Activated effector memory CD4-positive, alpha-beta T cell treated with Interleukin-2 at 50 U/mL for 16 hours (primary cell): ENCODE measurements at places on chromosomes 4 and X.

DNA sequence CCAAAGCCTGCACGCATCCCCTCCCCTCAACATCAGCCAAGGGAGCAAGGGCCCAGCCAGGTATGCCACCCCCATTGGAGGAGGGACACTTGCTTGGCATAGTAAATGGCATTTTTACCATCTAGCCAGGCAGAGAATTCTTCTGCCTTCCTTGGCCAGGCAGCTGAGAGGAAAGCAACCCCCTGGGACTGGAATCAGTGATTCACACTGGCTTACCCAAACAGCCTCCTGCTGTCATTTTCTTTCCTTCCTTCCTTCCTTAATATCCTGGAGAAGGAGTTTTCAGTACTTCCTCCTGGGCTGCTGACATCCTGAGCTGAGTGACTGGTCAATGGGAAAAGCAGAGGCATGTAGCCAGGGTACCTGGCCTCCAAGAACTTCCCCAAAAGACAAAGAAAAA is 28.6 kb upstream of the KIAA1210 start:
- no peak for DNase-seq

DNA sequence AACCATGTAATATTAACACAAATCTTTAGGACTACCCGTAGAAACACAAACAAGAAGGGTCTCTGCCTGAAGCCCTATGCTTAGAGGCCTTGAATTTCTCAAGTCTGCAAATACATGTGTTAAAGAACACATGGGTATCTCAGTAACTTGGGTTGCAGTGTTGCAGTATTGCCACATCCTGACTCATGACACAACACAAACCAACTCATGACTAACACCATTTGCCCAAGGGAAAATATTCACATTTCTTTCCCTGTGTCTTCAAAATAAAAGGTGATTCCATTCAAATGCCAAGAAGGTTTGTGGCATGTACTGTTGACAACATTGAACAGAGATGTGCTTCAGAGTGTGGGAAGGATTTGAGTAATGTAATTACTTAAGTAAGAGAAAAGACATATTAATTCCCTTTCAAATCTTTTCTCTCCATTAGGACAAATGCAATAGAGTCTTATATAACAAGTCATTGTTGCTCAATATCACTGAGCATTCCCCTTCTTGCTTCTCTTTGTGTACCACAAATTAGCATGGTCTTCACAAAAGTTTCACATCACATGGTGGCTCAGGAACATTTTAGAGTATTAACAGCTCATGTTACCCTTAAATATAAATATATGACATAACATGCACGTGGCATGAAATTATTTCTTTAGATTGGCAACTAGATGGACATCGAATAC is 487.1 kb downstream of the STPG2 start:
- DNase-seq = no peak

GRCh38 chrX:12441381-12442128 is 303.3 kb downstream of the FRMPD4 start:
- DNase-seq = no peak

DNA sequence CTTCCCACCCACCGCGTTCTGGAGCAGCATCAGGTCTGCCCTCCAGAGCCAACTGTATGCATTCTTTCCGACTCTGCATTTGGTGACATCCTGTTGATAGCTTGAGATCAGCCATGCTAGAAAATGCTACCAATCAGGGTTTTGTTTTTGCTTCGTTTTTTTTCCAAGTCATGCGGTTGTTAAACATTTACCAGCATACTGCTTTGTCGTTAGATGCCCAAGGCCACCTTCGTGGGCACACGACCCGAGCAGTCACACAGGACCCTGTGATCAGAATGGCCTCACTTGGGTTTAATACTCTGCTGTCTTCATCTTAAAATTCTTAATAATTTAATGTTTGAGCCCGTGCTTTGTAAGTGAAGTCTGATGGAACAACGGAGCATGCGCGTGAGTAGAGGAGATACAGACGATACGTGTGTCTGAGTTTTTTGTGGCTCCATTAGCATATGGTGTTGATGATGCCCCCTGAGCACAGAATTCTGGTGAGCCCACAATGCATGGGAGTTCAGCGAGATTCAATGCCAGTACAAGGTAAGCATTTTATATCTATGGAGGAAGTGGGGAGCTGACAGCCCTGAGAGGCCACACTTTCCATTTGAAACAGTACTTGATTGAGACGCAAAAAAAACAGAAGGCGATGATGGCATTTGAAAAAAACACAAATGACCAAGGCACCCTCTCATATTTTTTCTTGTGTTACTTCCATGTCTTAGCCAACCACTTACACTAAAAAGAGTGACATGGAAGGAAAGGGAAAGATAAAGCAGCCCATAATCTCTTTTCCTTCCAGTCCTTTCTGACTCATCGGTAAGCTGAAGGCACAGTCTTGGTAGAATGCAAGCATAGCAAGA is 323.6 kb downstream of the BCOR start:
- peak; percentile 12 for DNase-seq

- DNase-seq = no peak
These were observed 12.8 kb downstream of the ZFP42 start for GRCh38 chr4:188008377-188008776.

- DNase-seq = no peak
These were observed 1002.9 kb upstream of the IGFBP7 start for GRCh38 chr4:58113126-58113525.

DNA sequence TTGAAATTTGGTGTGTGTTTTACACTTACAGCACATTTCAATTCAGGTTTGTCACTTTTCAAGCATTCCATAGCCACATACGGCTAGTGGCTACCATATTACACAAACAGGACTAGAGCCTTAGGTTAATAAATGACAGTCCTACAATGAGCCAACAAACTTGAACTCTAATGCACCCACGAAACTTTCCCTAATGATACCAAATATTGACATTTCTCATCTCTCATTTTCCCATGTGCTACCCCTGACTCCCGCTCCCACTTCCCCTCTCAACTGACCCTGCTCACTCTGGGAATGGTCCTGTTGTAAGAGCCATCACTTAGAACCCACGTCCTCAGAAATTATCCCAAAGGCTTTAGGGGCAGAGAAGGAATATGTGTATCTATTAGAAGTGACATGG is 4.9 kb upstream of the TLR10 start:
- DNase-seq = no peak

DNA sequence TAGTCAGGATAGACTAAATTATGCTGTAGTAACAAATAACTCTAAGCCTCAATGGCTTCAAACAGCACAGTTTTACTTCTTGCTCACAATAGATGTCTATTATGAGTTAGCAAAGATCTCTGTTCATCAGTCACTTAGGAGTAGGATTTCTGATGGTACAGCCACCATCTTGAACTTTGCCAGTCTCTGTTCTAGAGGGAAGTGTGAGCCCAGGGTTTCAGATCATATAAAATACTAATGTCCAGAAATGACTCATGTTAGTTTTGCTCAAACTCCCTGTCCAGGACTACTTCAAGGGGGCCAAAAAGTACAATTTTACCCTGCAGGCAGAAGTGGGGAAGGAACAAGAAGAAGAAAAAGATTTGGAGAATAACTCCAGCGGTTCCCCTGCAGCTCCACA is 77.1 kb upstream of the LSM6 start:
- no peak for DNase-seq

DNA sequence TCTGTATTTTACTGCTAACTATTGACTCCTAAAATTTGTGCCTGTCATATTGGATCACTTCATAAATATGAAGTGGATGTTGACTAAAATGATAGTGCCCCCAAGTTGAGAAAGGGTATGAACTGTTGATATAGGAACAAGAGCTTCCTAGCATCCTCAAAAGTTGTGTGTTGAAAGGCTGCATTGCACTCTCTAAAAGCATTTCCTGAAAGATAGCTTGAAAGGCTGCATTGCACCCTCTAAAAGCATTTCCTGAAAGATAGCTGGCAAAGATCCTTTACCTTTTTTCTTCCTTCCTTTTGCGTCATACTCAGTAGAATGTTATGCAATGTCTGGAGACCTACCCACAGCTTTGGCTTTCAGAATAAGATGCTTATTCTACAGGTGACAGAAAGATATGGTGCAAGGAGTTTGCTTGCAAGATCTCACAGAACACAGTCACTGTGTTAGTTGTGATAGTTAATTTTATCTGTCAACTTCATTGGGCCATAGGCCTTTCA is 274.6 kb upstream of the GALNTL6 start:
- DNase-seq = no peak

GRCh38 chrX:87516717-87517121 is 883 bp upstream of the KLHL4 start:
- no peak for DNase-seq

DNA sequence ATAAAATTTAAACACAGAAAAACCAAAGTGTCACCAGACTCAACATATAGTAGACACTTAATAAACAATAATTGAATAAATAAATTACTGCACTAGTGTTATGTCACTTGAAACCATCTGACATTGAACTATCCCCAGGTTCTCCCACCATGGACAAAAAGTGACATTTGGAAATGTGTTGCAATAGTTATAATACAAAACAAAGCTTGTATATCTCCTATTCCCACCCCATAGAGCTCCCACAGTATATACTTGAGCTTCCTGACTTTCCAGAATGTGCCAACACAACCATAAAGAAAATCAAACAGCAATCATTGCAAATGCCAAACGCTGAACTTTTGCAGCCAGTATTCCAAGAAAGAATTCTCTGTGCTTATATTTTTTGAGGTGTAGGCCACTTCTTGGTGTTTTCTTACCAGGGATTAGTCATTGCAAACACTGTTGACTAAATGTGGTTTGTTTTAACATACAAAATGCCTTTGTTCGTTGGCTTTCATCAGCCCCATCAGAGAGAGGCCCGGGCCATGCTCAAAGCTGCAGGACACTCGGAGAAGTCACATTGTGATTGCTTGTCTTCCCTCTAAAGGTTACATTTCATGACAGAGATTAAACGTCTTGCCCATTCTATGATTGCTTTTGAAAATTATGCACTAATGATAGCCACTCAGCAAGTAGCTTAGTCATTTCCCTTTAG is 33.8 kb downstream of the PPARGC1A start:
- no peak for DNase-seq

- DNase-seq = no peak
These were observed 66.4 kb downstream of the CDKL5 start for GRCh38 chrX:18491587-18492340.

GRCh38 chrX:153927672-153927921 is 1.5 kb upstream of the ARHGAP4 start:
- DNase-seq = no peak

DNA sequence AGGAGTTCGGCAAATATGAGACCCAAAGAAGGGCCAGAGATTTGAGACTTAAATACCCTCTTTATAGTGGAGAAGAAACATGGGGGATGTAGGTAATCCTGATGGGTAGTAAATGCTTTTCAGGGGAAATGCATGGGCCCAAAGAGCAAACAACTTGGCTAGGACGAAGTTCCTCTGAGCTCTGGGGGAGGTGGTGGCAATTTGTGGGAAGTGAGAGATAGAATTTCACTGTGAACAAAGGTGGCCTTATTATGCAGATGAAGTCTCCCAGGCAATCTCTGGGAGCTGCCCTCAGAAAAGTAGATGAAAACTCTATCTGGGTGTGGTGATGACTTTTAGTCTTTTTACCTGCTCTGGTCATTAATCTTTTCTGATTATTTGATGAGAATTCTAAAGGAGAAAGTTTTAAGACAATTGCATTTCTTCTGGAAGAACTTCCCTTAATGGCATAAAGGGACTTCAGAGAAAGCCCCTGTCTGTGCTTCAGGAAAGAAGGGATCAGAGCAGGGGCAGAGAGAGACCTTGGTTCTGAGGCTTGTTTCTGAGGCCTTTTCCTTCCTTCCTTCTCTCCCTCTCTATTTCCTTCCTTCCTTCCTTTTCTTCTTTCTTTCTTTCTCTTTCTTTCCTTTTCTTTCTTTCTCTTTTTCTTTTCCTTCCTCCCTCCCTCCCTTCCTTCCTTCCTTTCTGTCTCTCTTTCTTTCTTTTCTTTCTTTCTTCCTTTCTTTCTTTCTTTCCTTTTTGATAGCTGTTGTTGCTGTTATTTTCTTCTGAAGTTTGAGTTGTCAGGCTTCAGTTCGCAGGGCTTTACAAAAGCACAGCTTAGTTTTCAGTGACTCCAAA is 37.5 kb upstream of the MAOA start:
- DNase-seq = no peak

DNA sequence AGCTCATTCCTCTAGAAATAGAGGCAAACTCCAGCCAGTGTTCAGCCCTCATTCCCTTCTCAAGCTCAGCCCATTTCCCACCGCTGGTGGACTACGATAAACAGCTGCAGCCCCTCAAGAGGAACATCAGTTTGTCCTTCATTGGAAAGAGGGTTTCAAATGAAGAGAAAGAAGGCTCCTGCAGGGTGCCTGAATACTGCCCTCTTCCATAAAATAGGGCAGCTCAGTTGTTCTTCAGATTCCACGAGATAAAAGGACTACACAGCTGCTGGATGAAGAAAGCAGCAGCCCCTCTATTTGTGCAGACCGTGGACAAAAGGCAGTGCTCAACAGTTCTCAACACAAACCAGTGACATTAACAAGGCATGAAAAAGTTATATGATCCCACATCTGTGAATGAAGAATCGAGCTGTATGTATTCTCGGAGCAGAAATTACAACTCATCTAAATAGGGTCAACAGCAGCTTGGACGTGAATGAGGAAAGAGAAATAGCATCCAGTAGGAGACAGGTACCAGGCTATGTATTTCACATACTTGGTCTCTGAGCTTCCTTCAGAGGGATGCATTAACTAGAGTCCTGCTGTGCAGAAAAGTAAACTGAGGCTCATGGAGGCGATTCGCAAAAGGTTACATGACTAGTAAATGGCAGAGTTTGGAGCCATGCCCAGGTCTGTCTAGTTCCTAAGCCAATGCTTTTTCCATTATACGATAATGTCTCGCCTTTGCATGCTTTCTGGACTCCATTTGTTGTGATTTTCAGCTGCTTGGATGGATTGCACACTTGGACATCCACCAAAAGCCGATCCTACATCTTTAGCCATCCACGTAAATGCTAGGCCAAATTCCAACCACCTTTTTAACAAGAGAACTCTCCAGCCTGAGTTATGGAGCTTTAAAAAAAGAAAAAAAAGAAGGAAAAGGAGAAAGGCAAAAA is 301.2 kb upstream of the PPARGC1A start:
- DNase-seq = no peak

GRCh38 chr4:114383721-114384120 is 214.9 kb upstream of the UGT8 start:
- no peak for DNase-seq

GRCh38 chrX:107549504-107549903 is 78.8 kb upstream of the PRPS1 start:
- no peak for DNase-seq

GRCh38 chr4:1330761-1331590 is 16.0 kb upstream of the UVSSA start:
- peak; percentile 55 for DNase-seq

DNA sequence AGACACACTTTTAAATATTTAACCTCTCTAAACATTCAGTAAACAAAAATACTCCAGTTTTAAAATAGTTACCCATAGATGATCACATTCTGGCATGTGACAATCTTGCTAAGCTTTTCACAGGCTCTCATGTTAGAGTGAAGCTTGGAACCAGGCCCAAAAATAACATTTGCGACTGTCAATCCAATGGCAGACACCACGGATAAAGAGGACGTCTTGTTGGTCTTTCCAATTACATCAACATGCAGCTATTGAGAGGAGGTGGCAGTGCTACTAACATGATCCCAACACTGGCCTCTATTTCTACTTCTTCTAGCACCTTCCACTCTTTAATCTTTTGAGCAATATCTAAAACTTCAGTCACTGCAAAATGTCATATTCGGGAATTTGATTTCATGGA is 970.8 kb upstream of the TENM3 start:
- no peak for DNase-seq
